ENCODE measurements at places on chromosomes 3 and 15.

DNA sequence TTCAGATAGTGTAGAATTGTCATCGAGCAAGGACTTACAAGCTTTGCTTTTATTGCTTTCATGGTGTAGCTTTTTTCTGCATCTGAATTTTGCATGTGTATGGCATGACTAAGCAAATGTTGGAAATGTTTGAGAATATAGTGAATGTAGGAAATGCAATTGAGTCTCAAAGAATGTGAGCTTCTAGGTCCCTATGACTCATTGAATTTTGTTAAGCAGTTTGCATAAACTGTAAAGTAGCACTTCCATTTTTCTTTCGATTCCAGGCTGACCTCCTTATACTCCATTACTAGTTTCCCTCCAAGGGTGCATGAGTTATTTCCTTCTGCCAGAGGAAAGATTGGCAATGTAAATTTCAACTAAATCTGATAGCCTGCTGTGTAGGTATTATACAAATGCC, 619.2 kb downstream of the DIPK2A start:
- DNase-seq = peak; percentile 68

DNA sequence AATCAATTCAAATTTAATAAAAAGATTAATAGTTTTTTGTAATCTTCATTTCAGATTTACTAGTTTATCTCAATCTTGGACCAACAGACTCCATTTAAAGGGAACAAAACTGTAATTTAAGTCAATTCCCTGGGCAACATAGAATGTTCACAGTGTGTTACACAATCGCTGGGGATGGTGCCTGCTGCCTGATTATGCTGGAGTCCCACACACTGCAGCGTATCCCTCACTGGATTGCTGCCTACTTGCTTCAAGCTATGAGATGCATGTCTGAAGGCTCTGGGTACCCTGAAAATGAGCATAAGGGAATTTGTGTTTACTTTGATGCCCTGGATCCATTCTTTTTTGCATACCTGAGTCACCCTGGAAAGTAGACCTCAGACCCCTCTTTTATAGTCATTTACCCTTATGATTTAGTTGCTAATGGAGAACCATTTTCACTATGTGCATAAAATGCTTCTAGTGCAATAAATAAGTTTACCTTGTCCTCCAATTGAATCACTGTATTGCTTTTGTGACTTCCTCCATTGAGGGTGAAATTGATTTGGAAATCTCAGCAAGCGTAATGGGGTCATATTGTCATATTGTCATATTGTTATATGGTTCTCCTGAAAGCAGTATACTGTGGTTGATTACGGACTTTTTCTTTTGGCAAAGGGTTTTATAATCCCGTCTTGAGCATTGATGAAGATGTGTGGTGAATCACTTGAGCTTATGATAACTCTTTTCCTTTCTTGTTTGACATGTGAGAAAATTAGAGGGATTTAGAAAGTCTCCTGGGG, 35.9 kb downstream of the ITPR1 start:
- no peak for DNase-seq

DNA sequence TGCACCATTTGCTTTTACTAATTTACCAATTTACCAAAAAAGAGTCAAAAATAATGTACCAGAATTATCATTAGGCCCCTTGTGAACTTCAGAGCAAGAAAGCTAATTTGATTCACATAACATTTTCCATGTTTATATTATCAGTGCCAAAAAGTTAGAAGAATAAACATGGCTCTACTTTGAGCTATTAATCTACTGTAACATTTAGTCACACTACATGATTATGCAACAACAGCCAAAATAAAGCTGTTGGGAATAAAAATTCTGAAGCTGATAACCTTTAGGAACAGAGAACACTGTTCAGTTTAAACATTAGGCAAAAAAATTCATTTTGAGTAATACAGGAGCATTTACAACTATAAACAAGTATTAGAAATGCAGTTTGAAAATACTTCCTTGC, 63.6 kb downstream of the PROS1 start:
- DNase-seq = no peak

- no peak for DNase-seq
Observed at GRCh38 chr15:68205954-68206539, 915 bp upstream of the CALML4 start.

GRCh38 chr15:78197632-78198031, 36.7 kb downstream of the ACSBG1 start:
- no peak for DNase-seq
